ENCODE measurements at places on chromosomes 4 and X.

DNA sequence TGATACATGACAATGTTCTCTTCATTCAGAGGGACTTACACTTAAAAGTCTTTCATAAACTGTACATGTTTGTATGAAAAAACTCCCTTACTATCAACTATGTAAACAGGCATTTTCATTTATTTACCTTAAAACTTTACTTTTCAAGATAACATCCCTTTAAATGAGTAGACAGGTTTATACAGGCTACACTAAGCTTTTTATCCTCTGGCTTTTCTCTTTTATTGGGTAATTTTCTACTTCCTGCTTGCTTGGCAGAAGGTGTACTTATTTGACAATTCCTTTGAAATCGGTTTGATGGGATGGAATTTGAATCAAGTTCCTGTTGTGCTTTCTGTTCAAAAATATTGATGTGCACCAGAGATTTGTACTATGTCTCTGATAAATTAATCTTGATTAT is 81.4 kb downstream of the PTPN13 start:
- DNase-seq = no peak

DNA sequence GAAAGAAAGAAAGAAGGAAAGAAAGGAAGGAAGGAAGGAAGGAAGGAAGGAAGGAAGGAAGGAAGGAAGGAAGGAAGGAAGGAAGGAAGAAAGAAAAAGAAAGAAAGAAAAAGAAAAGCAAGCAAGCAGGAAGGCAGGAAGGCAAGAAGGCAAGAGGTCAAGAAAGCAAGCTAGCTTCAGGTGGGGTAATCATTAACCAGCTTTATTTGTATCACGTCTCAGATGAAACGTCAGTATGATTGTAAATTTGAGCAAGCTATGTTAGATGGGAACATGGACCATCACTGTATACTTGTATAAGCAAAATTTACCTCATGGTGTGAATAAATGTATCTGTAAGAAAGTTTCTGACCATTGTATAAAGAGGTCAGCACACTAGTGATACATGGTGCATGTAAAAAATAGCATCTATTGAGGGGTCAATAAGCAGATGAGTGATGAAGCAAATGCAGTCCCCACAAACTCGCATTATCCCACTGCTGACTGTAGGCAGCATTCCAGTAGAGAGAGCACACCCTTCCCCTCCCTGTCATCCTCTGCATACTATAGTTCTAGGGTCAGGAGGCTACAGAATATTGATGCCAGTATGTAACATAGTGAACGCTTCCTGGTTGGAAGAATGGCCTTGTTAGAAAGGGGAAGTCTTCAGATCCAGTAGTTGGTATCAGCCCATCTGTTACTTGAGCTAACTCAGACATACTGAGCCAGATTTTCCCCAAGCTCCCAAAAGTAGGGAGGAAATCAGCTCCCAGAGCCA is 16.5 kb upstream of the KLHL34 start:
- no peak for DNase-seq

DNA sequence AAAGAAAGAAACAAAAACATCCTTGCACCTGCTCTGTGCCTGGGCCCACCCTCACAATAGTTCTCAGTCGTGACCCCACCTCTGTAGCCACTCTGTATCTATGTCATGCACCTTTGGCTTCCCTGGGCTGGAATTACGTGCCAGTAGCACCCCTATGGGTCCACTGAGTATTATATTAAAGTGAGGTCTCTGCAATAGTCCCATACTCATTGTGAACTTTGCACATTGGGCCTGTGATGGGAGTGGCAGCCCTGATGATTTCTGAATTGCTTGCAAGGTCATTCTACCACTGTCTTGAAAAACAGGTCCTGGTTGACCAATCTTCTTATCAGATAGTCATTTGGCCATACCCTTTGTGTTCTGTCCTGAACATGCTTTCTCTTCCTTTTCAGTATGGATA is 1012.1 kb downstream of the RAB28 start:
- DNase-seq = peak; percentile 59

GRCh38 chr4:146520896-146521540 is 722 bp downstream of the SLC10A7 start:
- peak; percentile 67 for DNase-seq

DNA sequence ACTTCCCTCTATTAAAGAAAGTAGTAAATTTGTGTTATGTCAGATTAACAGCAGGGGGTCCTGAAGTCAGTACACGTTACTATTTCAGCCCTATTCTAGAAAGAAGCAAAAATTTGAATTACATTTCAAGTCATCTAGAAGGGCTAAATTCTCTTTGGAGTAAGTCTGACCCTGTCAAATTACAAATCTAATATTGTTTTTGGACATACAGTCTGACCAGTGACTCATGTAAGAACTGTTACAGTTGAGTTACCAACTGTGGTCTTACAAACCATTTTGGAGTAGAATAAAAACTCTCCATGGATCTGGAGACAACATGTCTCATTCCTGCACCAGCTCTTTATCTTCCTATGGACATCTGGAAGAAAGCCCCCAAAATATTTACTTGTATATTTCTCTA is 36.0 kb upstream of the GYPA start:
- no peak for DNase-seq

DNA sequence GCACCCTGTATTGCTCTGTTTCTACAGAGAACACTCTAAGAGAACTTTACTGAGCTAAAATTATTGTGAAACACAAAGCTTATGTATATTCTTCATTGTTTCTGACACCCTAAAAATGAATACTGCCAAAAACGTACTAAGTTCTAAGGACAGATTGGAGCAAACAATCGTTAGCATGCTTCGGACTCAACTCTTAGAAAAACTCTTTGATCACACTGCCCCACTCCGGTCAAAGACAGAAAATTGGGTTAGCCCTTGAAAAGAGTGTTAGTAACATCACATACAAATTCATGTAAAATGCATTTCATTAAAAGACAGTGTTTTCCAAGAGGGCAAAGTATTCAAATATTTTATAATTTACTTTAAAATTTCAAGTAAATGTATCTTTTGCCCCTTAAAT is 177.4 kb downstream of the DCHS2 start:
- DNase-seq = no peak

DNA sequence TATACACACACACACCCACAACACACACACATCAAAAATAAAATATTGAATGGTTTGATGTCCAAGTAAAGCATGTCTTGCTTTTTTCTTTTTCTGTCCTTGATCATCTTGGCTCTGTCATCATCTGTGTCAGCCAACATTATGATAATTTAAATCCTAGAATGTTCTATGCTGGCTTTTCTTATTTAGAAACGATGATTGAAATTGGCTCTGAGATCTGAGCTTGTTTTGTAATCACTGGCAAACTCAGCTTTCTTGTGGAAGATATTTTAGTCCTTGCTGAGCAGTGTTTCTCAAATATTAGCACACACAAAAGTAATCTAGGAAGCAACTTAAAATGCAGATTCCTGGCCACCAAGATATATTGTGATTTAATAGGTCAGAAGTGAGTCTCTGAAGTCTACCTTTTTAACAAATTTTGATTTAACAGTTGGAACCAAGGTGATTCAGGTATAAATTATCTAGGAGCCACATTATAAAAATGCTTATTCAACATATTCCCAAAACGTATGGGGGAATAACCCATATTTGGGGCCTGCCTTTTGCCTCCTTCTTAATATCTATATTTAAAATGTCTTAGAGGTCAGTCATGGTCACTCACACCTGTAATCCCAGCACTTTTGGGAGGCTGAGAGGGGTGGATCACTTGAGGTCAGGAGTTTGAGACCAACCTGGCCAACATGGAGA is 24.0 kb upstream of the DSPP start:
- no peak for DNase-seq

DNA sequence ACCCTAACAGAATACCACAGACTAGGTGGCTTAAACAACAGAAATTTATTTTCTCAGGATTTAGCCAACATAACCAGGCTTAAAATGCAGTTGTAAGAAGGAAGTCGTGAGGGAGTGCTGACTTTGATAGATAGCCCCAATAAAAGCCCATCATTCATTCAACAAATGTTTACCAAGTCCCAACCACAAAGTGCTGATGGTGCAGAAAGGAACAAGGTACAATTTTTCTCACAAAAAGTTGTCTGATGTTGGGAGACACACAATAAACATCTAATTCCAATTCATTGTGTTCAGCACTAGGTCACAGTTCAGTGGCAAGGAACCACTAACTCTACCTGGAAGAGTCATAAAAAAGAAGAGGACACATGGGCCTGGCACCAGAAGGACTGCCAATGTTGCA is 42.2 kb downstream of the AKAP4 start:
- peak; percentile 34 for DNase-seq

- DNase-seq = no peak
Observed at GRCh38 chr4:8463811-8464210, 23.2 kb downstream of the TRMT44 start.

GRCh38 chrX:132214518-132214917 is 4.7 kb downstream of the RAP2C start:
- no peak for DNase-seq

- DNase-seq = no peak
Observed at GRCh38 chrX:119455264-119455663, 13.0 kb upstream of the SLC25A5 start.

- DNase-seq = peak; percentile 32
Observed at GRCh38 chrX:140762061-140762460, 52.5 kb downstream of the LINC00632 start.

GRCh38 chr4:187046471-187046870 is 322.8 kb upstream of the FAT1 start:
- no peak for DNase-seq

GRCh38 chrX:154401918-154402621 is 3.9 kb downstream of the RPL10 start:
- DNase-seq = no peak

DNA sequence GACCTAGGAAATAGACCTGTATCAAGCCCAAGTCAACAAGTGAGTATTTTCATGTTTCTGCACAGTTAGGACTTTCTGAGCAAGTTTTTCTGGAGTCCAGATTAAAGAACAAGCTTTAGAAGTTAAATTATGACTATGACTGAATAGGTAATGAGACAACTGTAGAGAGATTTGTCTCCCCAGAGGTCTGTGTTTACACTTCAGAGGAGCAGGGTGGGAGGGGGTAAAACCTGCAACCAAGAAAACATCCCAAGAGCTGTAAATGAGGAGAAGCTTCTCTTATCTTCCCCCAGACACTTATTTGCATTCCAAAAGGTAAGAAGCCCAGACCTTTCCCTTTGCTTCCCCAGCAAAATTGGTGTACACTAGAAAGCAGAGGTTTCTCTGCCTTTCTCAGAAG is 22.1 kb upstream of the CEP135 start:
- no peak for DNase-seq

- no peak for DNase-seq
Observed at GRCh38 chr4:26035921-26036320, 121.9 kb downstream of the SMIM20 start.

DNA sequence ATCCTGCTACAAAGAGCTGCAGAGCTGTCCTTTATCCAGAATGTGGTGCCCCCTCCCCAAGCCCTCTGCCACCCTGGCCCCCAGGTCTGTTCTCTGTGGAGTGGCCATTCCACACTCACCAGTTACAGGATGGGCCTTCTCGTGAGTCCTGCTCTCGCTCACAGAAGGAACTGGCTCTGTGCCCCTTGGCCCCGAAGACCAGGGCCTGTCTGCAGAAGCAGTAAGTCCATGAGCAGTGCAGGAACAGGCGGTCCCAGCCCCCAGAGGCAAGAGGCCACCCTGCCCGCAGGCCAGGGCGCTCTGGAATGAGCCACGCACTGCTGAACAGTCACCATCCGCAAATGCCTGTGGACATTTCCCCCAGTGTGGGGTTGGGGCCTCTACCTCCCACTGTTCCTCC is 92.2 kb downstream of the DCTD start:
- no peak for DNase-seq

- no peak for DNase-seq
Observed at GRCh38 chrX:110962451-110962850, 133.5 kb upstream of the PAK3 start.

- DNase-seq = no peak
Observed at GRCh38 chr4:3168029-3168428, 80.9 kb upstream of the MSANTD1 start.

DNA sequence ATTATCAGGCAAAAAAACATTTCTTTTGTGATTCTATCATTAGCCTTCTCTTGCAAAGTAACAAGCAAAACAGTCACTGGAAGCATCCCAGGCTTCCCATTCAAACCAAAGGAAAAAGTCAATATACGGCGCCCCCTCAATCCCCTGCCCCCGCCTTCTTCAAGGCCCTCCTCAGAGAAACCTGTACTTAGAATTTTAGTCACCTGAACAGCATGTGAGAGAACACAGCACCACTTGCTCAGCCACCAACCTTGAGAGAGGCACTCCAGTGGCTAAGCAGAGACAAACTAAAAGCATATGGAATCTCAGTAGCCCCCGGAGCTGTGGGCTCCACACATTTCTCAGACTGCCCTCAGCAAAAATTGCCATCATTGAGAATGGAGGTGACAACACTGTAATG is 25.2 kb downstream of the LEF1 start:
- no peak for DNase-seq

DNA sequence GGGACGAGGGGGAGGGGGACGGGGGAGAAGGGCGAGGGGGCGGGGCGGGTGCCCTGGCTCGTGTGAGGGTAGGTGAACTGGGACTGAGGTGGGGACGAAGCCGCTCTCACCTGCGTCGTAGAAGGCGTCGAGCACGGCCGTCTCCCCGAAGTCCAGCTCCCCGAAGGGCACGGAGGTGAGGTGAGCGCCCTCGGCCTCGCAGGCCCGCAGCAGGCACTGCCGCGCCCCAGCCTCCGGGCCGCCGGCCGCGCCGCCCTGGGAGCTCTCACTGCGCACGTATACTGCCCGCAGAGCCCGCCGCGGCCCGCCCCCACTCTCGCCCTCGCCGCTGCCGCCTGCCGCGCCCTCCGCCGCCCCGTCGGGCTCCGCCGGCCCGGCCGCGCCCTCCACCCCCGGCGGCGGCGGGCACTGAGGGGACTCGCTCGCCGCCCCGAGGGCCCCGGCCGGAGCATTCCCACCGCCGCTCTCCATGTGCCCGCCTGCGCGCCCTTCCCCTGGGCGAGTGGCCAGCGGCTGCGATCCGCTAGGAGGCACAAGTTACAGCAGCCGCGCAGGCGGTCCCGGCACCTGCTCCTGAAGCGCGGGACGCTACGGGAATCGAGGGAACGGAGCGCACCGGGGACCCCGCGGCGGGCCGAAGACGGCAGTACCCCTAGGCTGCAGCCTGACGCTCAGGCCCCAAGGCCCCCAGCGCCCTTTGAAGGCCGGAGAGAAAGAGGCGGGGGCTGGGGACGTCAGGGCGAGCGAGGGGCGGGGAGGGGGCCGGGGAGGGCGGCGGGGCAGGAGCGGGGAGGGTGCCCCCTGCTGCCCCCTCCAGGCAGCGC is at the start of gene MAP3K15:
MAP3K15 (minus strand) TSS at position 718 of the 824 bp plus-strand sequence; CDS start at position 471, 247 bp downstream.
- peak; percentile 23 for DNase-seq

GRCh38 chrX:69319376-69319775 is 154.1 kb upstream of the PJA1 start:
- DNase-seq = no peak

GRCh38 chr4:1300466-1301455 is 11.1 kb downstream of the MAEA start:
- DNase-seq = no peak

DNA sequence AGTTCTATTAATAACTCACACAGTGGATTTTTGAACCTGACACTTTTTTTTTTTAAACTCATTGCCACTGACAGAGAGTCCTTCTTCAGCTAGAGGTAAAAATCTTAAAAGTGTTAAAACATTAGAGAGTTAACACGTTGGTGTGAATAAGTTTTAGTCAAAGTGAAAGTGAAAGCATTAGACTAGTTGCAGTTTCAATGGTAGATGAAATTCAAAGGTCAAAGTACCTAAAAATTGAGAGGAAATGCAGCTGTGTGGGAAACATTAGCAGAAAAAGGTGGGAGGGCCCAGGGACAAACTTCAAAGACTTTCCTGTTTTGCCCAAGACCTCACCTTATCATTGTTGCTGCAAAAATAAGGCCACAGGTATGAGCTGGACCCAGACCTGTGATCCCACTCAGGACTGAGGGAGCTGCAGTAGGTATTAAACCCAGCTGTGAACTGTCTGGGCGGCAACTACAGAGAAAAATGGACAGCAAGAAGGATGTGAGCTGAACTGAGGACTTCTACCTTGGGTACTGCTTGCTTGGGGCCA is 17.6 kb upstream of the GABRA4 start:
- no peak for DNase-seq
